ENCODE measurements at places on chromosomes 6 and 20. TPM values are rescaled to one million over a fixed set of nuclear protein-coding genes. Genes with fewer than 3 reads are reported as not detected.

Gene PEX3
- total RNA-seq: 11.6 TPM

DNA sequence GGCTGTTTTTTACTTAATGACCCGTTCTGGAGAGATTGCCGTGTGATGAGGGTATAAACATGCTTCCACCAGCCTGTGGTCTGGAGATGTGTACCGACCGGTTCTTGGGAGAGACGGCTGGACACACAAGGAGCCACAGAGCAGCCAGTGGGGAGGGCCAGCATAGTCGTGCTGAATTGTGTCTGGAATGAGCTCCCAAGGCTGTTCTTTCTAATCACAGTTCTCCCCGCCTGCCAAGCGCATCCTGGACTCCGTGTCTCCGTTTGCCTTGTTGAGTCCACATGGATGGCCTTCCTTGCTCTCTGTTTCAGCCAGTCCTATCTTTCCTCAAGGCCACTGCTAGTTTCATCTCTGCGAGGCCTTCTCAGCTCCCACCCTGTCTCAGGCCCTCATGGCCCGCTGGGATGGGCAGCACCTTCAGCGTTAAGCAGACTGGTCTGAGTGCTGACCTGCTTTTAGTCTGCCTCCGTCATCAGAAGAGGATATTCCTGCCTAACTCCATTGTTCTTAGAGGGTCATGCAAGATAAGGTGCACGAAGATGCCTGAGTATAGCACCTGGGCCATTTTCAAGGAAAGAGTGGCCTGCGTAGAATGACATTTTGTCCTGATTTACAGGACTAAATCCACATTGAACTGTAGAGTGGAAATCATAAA lies 20.6 kb downstream of the MANBAL start:
- no peak for DNase-seq

DNA sequence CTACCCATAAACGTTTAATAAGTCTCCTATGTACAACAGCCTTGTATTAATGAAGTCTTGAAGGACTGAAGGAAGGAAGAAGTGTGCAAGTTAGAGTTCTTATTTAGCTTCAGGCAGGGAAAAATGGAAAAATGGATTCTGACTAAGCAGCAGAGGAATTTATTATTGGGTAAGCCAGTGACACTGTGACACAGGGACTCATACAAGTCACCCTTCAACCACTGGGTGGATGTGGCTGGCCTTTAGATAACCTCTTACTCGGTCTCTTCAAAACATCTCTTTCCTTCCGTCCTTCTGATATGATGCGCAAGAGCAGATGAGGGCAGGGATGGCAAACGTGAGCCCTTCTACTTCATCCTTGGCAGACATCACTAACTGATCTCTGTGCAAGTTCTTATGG lies 145.6 kb downstream of the DHX35 start:
- no peak for DNase-seq

DNA sequence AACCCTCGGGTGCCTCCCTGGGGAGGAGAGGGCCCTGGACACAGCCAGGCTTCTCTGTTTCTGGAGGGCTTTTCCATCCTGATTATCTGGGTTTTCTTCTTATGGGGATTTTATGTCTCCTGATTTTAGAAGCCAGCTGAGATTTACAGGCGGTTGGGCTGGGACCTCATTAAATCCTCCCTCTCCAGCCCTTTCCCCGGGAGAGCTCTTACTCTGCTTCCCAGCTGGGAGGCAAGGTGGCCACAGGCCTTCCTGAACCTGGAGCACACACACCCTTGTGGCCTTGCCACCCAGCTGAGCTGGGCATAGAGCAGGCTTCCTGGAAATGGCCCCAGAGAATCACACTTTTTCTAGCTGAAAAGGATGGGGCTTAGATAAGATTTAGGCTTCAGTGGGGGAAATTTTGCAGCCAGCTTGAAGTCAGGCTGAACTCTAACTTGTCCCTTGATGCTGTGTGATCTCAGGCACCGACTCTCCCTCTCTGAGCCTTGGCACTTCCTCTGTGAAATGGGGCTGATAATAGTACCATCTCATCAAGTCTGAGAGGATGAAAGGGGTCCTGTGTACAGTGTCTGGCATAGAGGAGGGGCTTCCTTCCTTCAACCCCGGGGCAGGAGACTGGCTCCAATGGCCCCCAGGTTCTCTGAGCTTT lies 16.6 kb downstream of the VSTM2L start:
- no peak for DNase-seq

Gene RIPOR3
- total RNA-seq: not detected

DNA sequence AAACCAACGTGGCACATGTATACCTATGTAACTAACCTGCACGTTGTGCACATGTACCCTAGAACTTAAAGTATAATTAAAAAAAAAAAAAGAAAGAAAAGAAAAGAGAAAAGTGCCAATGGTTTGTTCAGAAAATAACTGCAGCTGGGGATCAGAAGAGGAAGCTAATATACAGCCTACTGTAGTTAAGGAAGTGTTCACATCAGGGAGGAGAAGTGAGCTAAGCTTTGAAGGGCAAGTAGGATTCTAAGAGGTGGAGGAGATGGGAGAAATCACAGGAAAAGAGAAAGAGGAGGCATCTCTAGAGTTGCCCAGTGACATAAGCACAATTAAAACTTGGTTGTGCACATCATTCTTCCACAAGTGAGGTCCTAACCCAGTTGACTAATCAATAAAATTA lies 214.4 kb upstream of the DTNBP1 start:
- DNase-seq: no peak

DNA sequence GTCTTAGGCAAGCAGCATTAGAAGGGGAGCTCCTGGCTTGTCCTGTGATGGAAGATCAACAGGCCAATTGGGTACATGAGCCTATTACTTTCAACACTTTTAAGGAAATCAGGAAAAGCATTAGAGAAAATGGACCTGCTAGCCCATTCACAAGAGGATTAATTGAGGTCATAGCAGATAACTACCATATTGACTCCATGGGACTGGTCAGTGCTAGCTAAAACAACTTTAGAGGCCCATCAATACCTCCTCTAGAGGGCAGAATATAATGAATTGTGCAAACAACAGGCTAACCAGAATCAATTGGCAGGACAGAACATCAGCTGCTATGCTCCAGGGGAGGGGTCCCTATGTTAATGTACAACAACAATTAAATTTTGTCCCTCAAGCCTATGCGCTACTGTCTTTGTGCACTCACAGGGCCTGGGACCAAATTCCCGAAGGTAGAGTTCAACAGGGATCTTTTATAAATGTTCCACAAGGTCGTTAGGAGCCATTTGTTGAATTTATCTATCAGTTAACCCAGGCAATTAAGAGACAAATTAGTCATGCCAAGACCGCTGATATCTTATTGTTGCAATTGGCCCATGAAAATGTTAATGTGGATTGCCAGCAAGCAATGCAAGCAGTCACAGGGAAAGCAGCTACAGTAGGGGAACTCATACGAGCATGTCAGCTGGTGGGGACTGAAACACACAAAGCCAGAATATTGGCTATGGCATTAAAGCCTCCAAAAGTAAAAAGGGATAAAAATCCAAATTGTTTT lies 106.6 kb upstream of the BTN3A2 start:
- DNase-seq: no peak

- DNase-seq: no peak
These were observed at the start of gene THBD for GRCh38 chr20:23049201-23050075. Gene THBD, minus strand, starts transcription at chr20:23049672. Its CDS starts 168 bp downstream, at chr20:23049504.

- DNase-seq: no peak
These were observed 60.1 kb upstream of the BMP2 start for GRCh38 chr20:6707321-6707831.

Gene TAAR9
- not detected for total RNA-seq
